ENCODE measurements at places on chromosomes 1 and 21.

GRCh38 chr1:54376430-54377039, 29.7 kb downstream of the SSBP3 start:
- DNase-seq, result no peak

- DNase-seq, result no peak
Observed at GRCh38 chr1:113031171-113031933, 41.6 kb upstream of the LRIG2 start.

DNA sequence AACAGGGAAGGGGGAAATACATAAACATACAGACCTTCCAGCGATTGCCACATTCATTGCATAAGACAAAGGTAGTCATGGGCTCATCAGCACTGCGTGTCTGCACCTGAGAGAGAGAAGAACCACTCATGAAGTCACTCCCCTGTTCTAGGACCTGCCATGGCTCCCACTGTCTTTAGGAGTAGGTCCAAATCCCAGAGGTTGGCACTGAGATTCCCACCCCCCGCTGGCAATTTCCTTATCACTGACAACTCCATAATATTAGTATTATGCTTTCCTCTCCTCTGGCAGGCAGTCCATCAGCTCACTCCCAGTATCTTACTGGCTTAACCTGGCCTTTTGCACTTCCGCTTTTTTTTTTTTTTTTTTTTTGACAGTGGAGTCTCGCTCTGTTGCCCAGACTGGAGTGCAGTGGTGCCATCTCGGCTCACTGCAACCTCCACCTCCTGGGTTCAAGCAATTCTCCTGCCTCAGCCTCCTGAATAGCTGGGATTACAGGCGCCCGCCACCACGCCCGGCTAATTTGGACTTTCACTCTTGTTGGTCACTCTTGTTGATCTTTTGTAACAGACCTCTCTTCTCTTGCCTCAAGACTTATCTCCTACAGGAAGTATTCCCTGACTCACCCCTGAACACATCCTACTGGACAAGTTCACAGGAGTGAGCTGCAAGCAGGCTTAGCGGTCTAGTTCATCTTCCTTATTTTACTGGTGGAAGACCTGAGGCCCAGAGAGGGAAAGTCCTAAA, 14.8 kb upstream of the ZNF436 start:
- no peak for DNase-seq

GRCh38 chr1:28066393-28067154, 21.8 kb downstream of the EYA3 start:
- no peak for DNase-seq

GRCh38 chr1:168135921-168136708, 615 bp downstream of the GPR161 start:
- peak; percentile 5 for DNase-seq

Data from COR-L47 (cell line).